ENCODE measurements at places on chromosomes 5 and 9.

- DNase-seq, result no peak
Measured at GRCh38 chr9:86749161-86749893, 198.0 kb downstream of the GAS1 start.

- DNase-seq, result no peak
Measured at GRCh38 chr9:11128156-11128555, 515.4 kb upstream of the PTPRD start.

GRCh38 chr5:71782771-71783770 is 64.0 kb downstream of the CARTPT start:
- DNase-seq, result peak; percentile 26

DNA sequence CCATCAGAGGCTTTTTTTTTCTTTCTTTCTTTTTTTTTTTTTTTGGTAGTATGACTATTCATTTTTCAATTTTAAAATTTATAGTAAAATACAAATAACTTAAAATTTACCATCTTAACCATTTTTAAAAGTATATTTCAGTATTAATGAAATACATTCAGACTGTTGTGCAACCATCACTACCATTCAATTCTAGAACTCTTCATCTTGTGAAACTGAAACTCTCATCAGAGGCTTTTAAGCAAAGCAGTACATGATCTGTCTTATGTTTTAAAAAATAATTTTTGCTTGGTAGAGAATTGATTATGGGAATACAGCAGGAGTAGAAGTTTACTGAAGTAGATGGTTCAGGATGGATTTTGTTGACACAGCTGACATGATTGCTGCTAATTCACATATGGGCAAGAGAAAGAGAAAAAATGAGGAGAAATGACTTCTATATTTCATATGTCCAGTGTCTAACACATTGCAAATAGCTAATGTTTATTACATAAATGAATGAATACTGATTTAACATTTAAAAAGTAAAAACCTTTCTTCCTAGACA is 13.4 kb downstream of the ELOVL7 start:
- DNase-seq, result no peak

DNA sequence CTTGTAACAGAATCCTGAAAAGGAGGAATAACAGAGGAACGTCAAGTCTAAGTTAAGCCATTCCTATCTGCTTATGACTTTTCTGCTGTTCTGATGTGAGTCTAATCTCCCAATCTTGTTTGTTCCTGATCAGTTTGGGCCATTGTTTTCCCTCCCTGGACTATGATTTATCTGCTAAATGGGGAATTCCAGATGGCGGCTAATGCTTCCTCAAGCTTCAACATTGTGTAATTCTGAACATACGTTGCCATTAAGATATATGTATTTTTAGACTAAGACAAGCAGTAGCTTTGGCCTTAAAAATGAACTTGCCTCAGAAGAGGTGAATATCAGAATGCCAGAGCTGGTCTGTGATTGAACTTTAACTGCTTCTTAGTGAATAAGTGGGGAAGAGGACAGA is 142.7 kb downstream of the PRKACG start:
- DNase-seq, result no peak

DNA sequence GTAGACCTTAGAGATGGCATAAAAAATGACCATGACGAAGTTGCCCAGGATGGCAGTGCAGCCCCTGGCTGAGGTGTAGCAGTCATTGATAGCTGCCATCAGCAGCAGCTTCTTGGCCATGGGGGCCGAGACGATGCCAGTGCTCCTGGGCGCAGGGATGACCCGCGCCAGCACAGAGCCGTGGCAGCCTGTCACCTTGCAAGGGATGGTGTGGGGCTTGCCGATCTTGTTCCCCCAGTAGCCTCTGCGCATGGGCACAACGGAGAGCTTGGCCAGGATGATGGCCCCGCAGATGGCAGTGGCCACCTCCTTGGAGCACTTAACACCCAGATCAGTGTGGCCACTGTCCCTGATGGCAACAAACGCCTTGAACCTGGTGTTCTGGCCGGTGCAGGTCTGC is 2.1 kb upstream of the PGGT1B start:
- DNase-seq, result no peak

DNA sequence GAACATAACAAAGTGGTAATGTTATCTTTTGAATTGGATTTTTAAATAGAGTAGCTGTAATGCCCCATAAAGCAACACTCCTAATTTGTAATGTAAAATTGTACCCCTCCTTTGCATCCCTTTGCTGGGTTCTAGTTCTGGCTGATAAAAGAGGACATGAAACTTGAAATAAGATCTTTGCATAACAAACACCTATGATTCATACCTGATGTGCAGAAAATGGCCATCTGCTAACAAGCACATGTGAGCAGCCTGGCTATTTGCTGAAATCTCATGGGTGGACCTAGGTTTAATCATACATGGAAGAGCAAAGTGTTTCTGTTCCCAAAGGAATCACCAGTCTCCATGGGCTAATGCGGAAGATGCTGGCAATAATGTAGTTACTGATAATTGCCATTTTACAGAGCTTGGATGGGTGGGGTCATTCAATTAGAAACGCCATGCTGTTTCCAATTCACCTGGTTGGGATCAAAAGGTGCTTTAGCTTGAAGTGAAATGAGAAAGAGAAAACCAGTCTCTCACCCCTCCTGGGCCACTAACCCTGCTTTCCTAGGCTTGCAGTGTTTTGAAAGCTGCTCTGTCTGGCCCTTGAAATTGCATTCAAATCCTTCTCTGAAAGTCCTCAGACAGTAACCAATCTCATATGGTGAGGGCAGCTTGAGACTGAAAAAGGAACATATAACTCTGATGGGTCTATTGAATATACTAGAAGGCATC is 585.1 kb downstream of the TLE4 start:
- DNase-seq, result no peak

- DNase-seq, result no peak
Measured at GRCh38 chr5:148482196-148482595, 98.4 kb downstream of the FBXO38 start.
